ENCODE measurements at places on chromosomes 7 and 10.
A peak's percentile ranks its signal among the peaks of the same experiment; 100 is the strongest.

GRCh38 chr7:69342154-69342884, 256.0 kb upstream of the AUTS2 start:
- no peak for DNase-seq
- H3K36me3 ChIP-seq = no peaks in the 10 kb centered on the region
- no peaks in the 10 kb centered on the region for H3K4me1 ChIP-seq
- no peak overlapping the region for H3K4me3 ChIP-seq

- H3K4me1 ChIP-seq = peaks cover 36% of the 10 kb centered on the region
- no peak overlapping the region for H3K27ac ChIP-seq
- no peak for DNase-seq
- no peaks in the 10 kb centered on the region for H3K36me3 ChIP-seq
- H3K4me3 ChIP-seq = no peak overlapping the region
Measured at GRCh38 chr7:50614721-50615518, 49.7 kb upstream of the DDC start.

GRCh38 chr7:48083114-48083830, 5.8 kb upstream of the UPP1 start:
- H3K27ac ChIP-seq = peak overlapping the region; percentile 97
- no peaks in the 10 kb centered on the region for H3K36me3 ChIP-seq
- H3K27me3 ChIP-seq = no peaks in the 10 kb centered on the region

DNA sequence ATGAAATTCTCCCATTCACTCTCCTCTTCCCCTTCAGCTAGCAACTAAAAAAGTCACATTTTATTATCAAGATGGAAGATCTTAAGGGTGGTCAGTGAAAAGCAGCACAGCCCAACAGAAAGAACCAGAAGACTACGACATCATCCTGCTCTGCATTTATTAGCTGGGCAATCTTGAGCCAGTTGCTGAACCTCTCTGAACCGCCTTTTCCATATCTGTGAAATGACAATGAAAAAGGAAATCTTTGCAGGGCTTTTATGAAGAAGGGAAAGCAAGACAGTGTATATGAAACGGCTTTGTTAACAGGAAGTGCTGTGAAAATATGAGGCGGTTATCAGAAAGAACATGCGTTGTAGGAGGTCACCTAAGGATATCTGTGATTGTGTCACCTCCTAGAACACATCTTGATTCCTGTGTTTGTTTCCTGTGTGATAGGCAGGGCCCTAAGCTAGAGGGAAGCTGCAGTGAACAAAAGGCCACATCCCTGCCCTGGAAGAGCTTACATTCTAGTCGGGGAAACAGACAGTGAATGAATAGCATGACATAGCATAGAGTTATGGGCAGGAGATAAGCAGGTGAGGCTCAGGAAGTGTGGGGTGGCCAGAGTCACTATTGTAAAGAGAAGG, 36.0 kb upstream of the KCNMA1 start:
- no peak overlapping the region for H3K27ac ChIP-seq
- no peak for DNase-seq
- H3K4me1 ChIP-seq = peaks cover 10% of the 10 kb centered on the region

DNA sequence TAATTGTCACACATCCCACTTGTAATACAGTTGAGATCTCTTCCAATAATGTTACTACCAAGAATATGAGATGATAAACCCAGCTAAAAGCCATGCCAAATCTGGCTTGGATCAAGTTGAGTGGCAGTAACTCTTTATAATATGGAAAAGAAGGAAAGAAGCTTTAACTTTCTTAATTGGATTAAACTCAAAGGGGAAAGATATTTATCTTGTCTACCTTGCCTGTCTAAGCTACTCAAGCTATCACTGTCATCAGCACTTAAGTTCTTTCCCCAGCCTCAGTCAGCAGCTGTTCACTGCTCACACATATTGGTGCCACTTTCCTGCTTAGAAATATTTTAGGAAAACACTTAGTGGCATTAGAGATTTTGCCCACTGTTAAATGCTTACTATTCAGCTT, 350.7 kb downstream of the IPMK start:
- no peak overlapping the region for H3K4me3 ChIP-seq
- no peak for DNase-seq
- no peaks in the 10 kb centered on the region for H3K36me3 ChIP-seq
- H3K27ac ChIP-seq = no peak overlapping the region
- H3K27me3 ChIP-seq = no peaks in the 10 kb centered on the region
- no peaks in the 10 kb centered on the region for H3K4me1 ChIP-seq

- peak overlapping the region; percentile 92 for H3K27ac ChIP-seq
- H3K27me3 ChIP-seq = no peaks in the 10 kb centered on the region
- peak; percentile 89 for DNase-seq
- H3K4me1 ChIP-seq = peaks cover 45% of the 10 kb centered on the region
- peak overlapping the region; percentile 75 for H3K4me3 ChIP-seq
- H3K36me3 ChIP-seq = peaks cover 7% of the 10 kb centered on the region
Measured at GRCh38 chr10:17023386-17024298, 106.0 kb downstream of the CUBN start.

GRCh38 chr7:148912758-148913541, 28.9 kb upstream of the EZH2 start:
- peaks cover 10% of the 10 kb centered on the region for H3K4me1 ChIP-seq
- no peaks in the 10 kb centered on the region for H3K36me3 ChIP-seq
- no peak for DNase-seq
- peak overlapping the region; percentile 67 for H3K4me3 ChIP-seq
- H3K27me3 ChIP-seq = peaks cover 14% of the 10 kb centered on the region
- H3K27ac ChIP-seq = peak overlapping the region; percentile 67

DNA sequence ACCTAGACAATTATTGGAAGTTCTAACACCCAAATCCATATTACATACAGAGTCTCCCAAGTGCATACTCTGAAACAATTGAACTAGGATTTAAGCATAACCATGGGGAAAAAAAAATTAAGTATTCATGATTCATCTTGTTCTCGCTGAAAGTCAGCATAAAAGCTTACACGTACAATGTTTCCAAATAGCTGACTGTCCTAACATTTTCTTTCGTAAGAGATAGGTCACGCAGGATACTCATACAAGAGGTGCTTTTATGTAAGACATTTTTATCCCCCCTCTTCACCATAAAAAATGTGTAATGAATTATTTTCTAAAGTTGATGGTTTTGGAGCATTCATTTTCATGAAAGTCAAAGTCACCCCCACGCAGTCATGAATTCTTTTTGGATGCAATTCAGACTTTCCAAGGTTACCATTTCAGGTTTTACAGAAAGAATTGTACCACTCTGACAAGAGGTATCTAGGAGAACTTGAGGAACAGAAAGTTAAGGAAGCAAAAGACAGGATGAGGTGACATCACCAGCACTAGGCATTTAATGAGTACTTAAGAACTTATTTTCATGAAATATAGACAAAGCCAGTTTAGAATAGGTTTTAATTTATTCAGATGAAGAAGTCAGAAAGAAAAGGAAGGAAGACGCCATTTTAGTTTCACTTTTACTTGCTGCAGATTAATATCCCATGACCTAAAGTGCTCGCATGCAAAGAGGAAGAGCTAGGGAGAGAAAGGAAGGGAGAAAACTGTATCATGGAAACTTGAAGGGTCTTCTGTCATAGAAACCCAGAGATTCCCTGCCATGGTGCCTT, 55.8 kb downstream of the TMEM26 start:
- H3K36me3 ChIP-seq = peaks cover 7% of the 10 kb centered on the region
- H3K4me1 ChIP-seq = peaks cover 12% of the 10 kb centered on the region
- peak overlapping the region; percentile 76 for H3K27ac ChIP-seq
- no peaks in the 10 kb centered on the region for H3K27me3 ChIP-seq
- peak overlapping the region; percentile 91 for H3K4me3 ChIP-seq

- no peaks in the 10 kb centered on the region for H3K36me3 ChIP-seq
- H3K4me3 ChIP-seq = no peak overlapping the region
- no peaks in the 10 kb centered on the region for H3K4me1 ChIP-seq
- DNase-seq = no peak
- no peaks in the 10 kb centered on the region for H3K27me3 ChIP-seq
Measured at GRCh38 chr7:25567430-25567829, 339.1 kb upstream of the NPVF start.

- H3K4me1 ChIP-seq = no peaks in the 10 kb centered on the region
- no peaks in the 10 kb centered on the region for H3K36me3 ChIP-seq
- H3K27me3 ChIP-seq = no peaks in the 10 kb centered on the region
- DNase-seq = no peak
- H3K4me3 ChIP-seq = no peak overlapping the region
Measured at GRCh38 chr10:52741851-52742250, 30.7 kb downstream of the MBL2 start.

DNA sequence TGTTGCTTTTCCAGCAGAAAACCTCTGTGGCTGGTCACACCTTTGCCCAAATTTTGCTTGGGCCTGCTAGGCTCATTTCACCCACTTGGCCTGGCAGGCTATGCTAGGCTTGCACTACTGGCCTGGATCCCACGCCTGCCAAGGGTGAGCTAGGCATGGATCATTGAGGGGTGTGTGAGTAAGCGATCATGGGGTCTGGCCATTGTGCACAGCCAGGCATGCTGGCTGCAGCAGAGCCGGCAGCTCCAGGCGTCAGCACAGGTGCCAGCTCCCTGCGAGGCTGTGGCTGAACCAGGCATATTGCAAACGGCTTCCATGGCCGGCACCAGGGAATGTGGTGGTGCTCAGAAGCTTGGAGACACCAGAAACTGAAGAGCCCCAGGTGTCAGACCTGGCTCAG, 19.2 kb downstream of the CFAP70 start:
- H3K4me3 ChIP-seq = no peak overlapping the region
- no peak overlapping the region for H3K27ac ChIP-seq
- H3K27me3 ChIP-seq = peaks cover 6% of the 10 kb centered on the region

GRCh38 chr7:128940494-128941322, 3.0 kb downstream of the IRF5 start:
- peak overlapping the region; percentile 75 for H3K27ac ChIP-seq
- peaks cover 32% of the 10 kb centered on the region for H3K4me1 ChIP-seq
- no peaks in the 10 kb centered on the region for H3K36me3 ChIP-seq
- H3K27me3 ChIP-seq = peaks cover 4% of the 10 kb centered on the region

GRCh38 chr7:92781117-92781720, 55.2 kb downstream of the CDK6 start:
- no peak overlapping the region for H3K4me3 ChIP-seq
- peaks cover 63% of the 10 kb centered on the region for H3K4me1 ChIP-seq
- H3K27ac ChIP-seq = peak overlapping the region; percentile 3
- H3K27me3 ChIP-seq = no peaks in the 10 kb centered on the region
- DNase-seq = no peak

GRCh38 chr10:105615715-105616365, 974.8 kb downstream of the SORCS3 start:
- no peaks in the 10 kb centered on the region for H3K4me1 ChIP-seq
- H3K27ac ChIP-seq = no peak overlapping the region
- H3K36me3 ChIP-seq = no peaks in the 10 kb centered on the region
- H3K27me3 ChIP-seq = no peaks in the 10 kb centered on the region
- no peak overlapping the region for H3K4me3 ChIP-seq

- no peaks in the 10 kb centered on the region for H3K27me3 ChIP-seq
- peaks cover 27% of the 10 kb centered on the region for H3K4me1 ChIP-seq
- no peak for DNase-seq
- H3K27ac ChIP-seq = no peak overlapping the region
Measured at GRCh38 chr10:119368991-119369869, 161.9 kb downstream of the GRK5 start.

DNA sequence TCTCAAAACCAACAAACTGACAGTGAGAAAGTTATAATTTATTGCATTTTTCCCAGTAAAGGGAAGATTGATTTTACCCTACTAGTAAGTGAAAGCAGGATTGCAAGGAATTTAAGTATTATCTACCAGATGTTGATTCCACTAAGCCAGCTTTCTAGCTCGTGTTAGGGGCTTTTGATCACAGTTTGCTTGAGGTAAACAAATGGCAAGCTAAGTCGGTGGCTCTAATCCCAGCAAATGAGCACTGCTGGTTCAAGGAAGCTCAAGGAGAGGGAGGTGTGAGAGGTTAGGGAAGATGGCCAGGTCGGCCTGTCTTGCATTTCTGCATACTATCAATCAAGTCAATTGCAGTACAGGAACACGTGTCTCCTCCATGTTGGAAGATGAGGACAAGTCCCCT, 448.7 kb upstream of the POM121L12 start:
- DNase-seq = no peak
- H3K4me3 ChIP-seq = no peak overlapping the region
- no peaks in the 10 kb centered on the region for H3K27me3 ChIP-seq

DNA sequence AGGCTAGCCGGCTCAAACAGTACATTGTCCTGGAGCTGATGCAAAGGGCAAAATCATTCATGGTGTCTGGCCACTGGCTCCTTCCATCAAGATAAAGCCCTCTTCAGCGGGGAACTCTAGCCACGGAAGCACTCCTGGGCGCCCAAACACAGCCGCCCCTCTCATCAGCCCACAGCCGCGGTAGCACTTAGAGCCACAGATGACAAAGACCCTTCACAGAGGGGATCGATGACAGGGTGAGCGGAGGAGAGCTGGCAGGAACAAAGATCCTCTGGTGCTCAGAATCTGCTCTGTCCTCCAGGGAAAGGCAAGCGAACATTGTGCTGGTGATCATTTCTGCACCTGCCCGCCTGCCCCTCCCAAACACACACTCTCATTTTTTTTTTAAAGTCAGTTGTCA, 222.2 kb upstream of the NRP1 start:
- H3K4me1 ChIP-seq = no peaks in the 10 kb centered on the region
- no peak for DNase-seq
- H3K36me3 ChIP-seq = no peaks in the 10 kb centered on the region
- no peak overlapping the region for H3K27ac ChIP-seq

GRCh38 chr7:100466653-100467605, 2.9 kb upstream of the SPACDR start:
- no peaks in the 10 kb centered on the region for H3K4me1 ChIP-seq
- H3K27ac ChIP-seq = no peak overlapping the region
- H3K4me3 ChIP-seq = no peak overlapping the region
- H3K36me3 ChIP-seq = no peaks in the 10 kb centered on the region
- no peaks in the 10 kb centered on the region for H3K27me3 ChIP-seq

GRCh38 chr7:75650062-75650461, 88.7 kb downstream of the HIP1 start:
- H3K27ac ChIP-seq = no peak overlapping the region
- H3K36me3 ChIP-seq = no peaks in the 10 kb centered on the region
- H3K27me3 ChIP-seq = no peaks in the 10 kb centered on the region

- DNase-seq = peak; percentile 95
- H3K36me3 ChIP-seq = peaks cover 6% of the 10 kb centered on the region
- peak overlapping the region; percentile 77 for H3K27ac ChIP-seq
- H3K27me3 ChIP-seq = peaks cover 3% of the 10 kb centered on the region
Measured at GRCh38 chr10:6201516-6201975, 1.2 kb upstream of the PFKFB3 start.

DNA sequence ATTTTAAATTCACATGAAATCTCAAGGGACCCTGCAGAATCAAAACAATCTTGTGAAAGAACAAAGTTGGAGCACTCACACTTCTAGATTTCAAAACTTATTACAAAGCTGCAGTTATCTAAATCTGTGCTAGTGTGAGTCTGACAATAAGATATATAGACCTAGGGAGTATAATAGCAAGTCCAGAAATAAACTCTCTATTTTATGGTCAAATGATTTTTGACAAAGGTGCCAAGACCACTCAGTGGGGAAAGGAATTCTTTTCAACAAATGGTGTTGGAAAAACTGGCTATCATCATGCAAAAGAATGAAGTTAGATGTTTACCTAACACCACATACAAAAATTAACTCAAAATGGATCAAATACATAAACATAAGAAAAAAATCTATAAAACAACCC, 68.2 kb downstream of the TFEC start:
- no peaks in the 10 kb centered on the region for H3K36me3 ChIP-seq
- no peaks in the 10 kb centered on the region for H3K4me1 ChIP-seq
- H3K4me3 ChIP-seq = no peak overlapping the region
- H3K27me3 ChIP-seq = no peaks in the 10 kb centered on the region
- no peak overlapping the region for H3K27ac ChIP-seq
- no peak for DNase-seq

- no peak overlapping the region for H3K27ac ChIP-seq
- peaks cover 8% of the 10 kb centered on the region for H3K36me3 ChIP-seq
- peaks cover 39% of the 10 kb centered on the region for H3K27me3 ChIP-seq
- no peak for DNase-seq
- H3K4me3 ChIP-seq = no peak overlapping the region
Measured at GRCh38 chr7:33070277-33070676, 7.7 kb upstream of the NT5C3A start.

Measured in natural killer cell treated with Interleukin-12 subunit alpha and Interleukin-12 subunit beta and Interleukin-15 and Interleukin-18, amount 100 ng/mL, for 72 hours (primary cell).